ENCODE measurements at places on chromosomes 2 and 18. TPM values are rescaled to one million over a fixed set of nuclear protein-coding genes. Genes with fewer than 3 reads are reported as not detected.
A peak's percentile ranks its signal among the peaks of the same experiment; 100 is the strongest.

The TTN gene
- total RNA-seq, result 0.80 TPM

The TNP1 gene
- not detected for total RNA-seq

The GRP gene
- total RNA-seq, result not detected

The IHH gene
- total RNA-seq, result not detected

The RNF125 gene
- 41.3 TPM for total RNA-seq

GRCh38 chr2:24454294-24454693, 36.8 kb upstream of the NCOA1 start:
- H3K27ac ChIP-seq, result no peak overlapping the region
- no peaks in the 10 kb centered on the region for H3K4me1 ChIP-seq
- H3K27me3 ChIP-seq, result no peaks in the 10 kb centered on the region

- H3K4me1 ChIP-seq, result no peaks in the 10 kb centered on the region
- no peak overlapping the region for H3K27ac ChIP-seq
- no peak overlapping the region for H3K4me3 ChIP-seq
- H3K36me3 ChIP-seq, result no peaks in the 10 kb centered on the region
- DNase-seq, result no peak
- no peaks in the 10 kb centered on the region for H3K27me3 ChIP-seq
Measured at GRCh38 chr2:21096458-21096857, 27.3 kb upstream of the TDRD15 start.

DNA sequence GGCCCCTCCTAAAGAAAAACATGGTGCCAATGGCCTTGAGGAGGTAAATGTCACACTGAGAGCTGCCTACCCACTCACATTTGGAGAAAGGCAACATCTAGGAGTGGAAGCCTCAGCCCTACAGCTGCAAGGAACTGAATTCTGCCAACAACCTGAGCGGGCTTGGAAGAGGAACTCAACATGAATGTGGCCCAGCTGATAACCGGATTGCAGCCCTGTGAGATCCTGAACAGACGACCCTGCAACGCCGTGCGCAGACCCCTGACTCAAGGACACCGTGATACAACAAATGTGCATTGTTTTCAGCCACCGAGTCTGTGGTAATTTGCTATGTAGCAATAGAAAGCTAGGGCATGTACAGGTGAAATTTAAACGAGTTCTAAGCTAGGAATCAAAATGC, 99.4 kb downstream of the MYOM1 start:
- no peaks in the 10 kb centered on the region for H3K27me3 ChIP-seq
- H3K4me3 ChIP-seq, result no peak overlapping the region
- H3K4me1 ChIP-seq, result no peaks in the 10 kb centered on the region
- no peak overlapping the region for H3K27ac ChIP-seq
- no peaks in the 10 kb centered on the region for H3K36me3 ChIP-seq
- DNase-seq, result no peak

DNA sequence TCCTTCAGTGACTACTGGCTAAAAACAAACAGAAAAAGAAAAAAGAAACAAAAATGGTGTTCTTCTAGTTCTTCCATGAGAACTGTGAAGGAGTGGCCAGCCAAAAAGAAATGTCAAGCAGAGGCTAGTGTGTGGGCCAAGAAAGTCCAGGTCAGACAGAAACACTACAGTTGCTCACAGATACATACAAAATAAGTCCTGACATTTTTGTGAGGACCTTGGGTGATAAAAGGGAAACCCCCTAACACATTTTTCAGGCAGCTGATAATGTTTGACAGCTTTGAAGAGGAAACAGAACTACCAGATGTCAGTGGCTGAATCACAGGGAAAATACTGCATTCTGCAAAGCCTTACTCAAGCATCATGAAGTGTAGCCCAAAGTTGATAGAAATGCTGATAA, 28.1 kb downstream of the ARHGAP25 start:
- no peaks in the 10 kb centered on the region for H3K36me3 ChIP-seq
- H3K4me1 ChIP-seq, result peaks cover 98% of the 10 kb centered on the region
- no peak overlapping the region for H3K4me3 ChIP-seq
- H3K27me3 ChIP-seq, result no peaks in the 10 kb centered on the region
- no peak overlapping the region for H3K27ac ChIP-seq

DNA sequence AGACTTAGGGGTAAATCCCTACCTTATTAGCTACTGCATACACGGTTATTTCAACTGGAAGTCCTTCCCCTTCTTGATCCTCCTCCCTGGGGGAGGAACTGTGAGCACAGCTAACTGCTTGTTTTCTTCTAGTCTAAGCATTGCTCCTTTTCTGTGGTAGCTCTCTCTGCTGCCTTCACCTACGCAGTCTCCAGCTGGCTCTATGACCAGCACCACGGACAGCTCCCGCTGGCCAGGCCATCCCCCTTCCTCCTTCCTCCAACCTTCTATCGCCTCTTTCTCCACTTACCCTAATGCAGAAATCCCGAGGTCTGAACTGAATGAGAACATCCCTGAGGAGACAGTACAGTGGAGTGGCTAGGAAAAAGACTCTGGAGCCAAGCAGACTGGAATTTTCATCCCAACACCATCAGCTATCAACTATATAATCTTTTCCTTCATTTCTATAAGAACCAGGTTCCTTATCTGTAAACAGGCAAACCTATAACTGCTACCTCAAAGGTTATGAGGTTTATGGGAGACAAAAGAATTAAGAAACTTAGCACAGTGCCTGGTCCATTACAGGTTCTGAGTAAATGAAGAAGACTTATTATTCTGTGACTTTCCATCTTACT, 4.7 kb upstream of the CFAP65 start:
- DNase-seq, result no peak
- no peaks in the 10 kb centered on the region for H3K36me3 ChIP-seq
- H3K27ac ChIP-seq, result no peak overlapping the region
- peaks cover 7% of the 10 kb centered on the region for H3K27me3 ChIP-seq

DNA sequence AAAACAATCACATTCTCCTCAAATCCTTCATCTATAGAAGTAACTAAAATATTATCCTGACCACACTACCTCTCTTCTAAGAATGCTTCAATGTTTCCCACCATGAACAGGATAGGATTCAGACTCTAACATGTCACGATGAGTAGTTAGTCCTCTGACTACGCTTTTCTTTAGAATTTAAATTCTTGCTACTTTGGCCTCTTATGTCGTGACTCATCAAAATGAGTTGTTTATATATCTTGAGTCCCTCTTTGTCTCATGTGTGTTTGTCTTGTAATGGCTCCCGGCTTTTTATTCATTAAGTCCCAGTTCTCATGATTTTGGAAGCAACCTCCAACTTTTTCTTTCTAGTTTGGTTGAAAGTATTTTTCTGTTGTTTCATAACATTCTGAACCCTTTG, 1289.2 kb downstream of the DSC3 start:
- no peak overlapping the region for H3K27ac ChIP-seq
- H3K4me3 ChIP-seq, result no peak overlapping the region
- no peaks in the 10 kb centered on the region for H3K27me3 ChIP-seq
- H3K36me3 ChIP-seq, result no peaks in the 10 kb centered on the region
- DNase-seq, result no peak

GRCh38 chr2:54572636-54573536, 116.8 kb downstream of the SPTBN1 start:
- no peaks in the 10 kb centered on the region for H3K27me3 ChIP-seq
- peak; percentile 66 for DNase-seq
- H3K4me3 ChIP-seq, result peak overlapping the region; percentile 72
- H3K27ac ChIP-seq, result peak overlapping the region; percentile 84
- H3K36me3 ChIP-seq, result no peaks in the 10 kb centered on the region
- H3K4me1 ChIP-seq, result peaks cover 100% of the 10 kb centered on the region

DNA sequence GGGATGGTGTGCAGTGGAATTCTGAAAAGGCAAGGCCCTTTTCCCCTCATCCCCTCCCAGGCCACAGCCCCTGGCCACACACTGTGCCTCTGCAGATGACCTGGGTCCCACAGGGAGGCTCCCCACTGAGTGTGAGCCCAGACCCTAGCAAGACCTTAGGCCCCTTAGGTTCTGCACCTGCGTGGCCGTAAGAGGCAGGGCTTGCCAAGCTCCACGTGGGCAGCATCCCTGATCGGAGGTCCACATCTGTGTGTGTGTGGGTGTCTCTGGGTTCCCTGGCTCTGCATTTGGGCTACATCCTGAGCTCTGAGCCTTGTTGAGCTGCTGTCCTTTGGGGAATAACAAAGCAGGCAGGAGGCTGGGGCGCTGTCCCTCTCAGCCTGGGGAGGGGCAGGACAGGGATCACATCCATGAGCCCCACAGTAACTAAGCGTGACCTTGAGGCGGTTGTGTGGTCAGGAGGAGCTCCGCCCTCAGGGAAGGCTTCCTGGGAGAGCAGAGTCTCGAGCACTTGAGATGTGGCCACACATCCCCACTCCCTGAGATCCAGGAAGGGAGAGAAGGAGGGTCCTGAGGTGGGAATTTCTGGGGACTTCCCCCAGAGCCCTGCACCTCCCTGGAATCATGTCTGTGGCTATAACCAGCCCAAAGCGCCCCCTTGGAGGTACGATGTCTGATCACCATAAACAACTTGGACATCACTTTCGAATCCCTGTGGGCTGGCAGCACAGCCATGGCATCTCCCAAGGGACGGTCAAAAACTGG, 84.8 kb downstream of the STPG4 start:
- no peak overlapping the region for H3K4me3 ChIP-seq
- no peaks in the 10 kb centered on the region for H3K27me3 ChIP-seq
- peaks cover 34% of the 10 kb centered on the region for H3K4me1 ChIP-seq

DNA sequence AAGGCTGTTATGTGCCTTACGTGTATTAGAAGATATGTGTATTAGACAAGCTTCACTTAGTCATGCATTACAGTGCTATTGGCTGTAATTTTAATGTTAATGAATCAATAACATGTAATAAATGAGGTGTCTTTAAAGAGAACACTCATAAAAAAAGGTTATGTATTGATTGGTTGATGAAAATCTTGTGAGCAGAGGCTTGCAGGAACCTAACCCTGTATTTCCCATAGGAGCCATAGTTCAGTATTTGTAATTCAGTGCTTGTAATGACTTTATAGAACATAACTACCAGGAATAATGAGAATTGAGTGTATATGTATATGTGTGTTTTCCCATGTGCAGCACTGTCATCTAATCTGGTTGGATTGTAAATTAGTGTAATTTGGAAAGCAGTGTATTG, 33.2 kb downstream of the TSN start:
- H3K36me3 ChIP-seq, result no peaks in the 10 kb centered on the region
- no peak for DNase-seq
- peaks cover 5% of the 10 kb centered on the region for H3K27me3 ChIP-seq
- H3K4me3 ChIP-seq, result no peak overlapping the region
- H3K4me1 ChIP-seq, result no peaks in the 10 kb centered on the region

DNA sequence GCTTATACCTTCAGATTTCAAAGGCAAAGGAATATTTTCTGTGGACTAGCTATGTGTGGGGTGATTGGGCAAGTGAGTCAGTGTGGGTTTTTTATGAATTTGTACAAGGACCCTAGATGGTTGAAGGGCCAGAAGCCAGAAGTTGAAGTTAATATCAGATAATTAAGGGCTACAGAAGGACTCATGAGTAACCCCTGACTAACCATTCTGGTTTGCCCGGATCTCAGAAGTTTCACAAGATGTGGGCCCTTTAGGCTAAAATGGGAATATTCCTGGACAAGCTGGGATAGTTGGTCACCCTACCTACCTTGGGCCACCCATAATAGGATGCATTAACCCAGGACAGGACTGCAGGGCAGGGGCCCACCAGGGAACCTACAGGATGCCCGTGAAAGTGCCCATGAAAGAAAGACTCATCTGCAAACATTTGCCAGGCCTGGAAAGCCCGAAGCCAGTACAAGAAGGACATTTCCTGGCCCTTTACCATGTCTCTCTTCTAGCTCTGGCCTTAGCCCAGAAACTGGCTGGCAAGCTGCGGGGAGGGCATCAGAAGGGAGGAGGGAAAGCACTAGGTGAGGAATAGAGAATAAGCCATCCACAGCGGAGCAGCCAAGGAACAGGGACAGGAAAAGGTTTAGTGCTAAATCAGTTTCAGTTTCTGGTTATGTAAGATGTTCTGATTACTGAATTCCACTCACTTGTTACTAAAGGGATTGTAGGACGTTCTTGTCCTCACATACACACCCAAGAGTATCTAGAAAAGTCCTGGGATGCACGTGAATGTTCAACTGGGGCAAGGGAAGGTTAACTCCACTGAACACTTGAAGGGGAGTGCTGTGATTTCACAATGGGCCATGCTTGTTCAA, 33.6 kb downstream of the GCG start:
- no peak overlapping the region for H3K4me3 ChIP-seq
- DNase-seq, result no peak
- no peaks in the 10 kb centered on the region for H3K4me1 ChIP-seq

DNA sequence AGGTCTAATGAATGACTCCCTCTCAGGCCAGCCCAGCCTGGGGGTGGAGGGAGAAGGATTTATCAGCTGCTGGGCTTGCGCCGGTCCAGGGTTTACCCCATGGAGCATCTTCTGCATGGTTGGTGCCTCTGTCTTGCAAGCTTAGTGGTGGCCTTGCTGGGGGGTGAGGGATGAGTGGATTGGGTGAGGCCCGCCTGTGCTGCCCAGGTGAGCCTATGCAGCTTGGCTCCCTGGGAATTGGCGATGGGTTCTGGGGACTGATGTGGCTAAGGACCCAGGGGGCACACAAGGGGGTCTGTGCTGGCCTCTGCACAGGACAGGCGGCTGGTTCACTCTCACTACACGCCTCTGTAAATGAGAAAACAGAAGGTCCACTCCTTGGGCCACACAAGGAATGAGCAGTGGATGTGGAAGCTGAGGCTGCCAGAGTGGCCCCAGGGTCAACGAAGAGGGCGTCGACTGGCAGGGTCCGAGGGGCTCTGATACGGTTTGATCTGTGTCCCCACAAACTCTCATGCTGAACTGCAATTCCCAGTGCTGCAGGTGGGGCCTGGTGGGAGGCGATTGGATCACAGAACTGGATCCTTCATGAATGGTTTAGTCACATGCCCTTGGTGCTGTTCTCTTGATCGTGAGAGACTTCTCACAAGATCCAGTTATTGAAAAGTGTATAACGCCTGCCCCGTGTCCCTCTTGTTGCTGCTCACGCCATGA, 151.6 kb upstream of the HDAC4 start:
- no peak overlapping the region for H3K4me3 ChIP-seq
- H3K27me3 ChIP-seq, result no peaks in the 10 kb centered on the region
- no peaks in the 10 kb centered on the region for H3K36me3 ChIP-seq
- no peak for DNase-seq
- no peak overlapping the region for H3K27ac ChIP-seq

DNA sequence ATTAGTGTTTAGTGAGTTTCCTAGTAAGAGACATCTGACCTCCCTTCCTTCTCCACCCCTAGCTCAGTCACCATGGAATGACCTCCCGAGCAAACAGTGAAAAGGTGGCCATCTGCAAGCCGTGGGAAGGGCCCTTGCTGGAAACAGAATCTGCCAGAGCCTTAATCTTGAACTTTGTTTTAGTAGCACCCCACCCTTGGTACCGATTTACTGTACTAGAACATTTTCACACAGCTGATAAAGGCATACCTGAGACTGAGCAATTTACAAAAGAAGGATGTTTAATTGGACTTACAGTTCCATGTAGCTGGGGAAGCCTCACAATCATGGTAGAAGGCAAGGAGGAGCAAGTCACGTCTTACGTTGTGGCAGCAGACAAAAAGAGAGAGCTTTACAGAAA, 655.8 kb downstream of the TSN start:
- no peaks in the 10 kb centered on the region for H3K4me1 ChIP-seq
- H3K4me3 ChIP-seq, result no peak overlapping the region
- no peak for DNase-seq
- no peaks in the 10 kb centered on the region for H3K27me3 ChIP-seq

DNA sequence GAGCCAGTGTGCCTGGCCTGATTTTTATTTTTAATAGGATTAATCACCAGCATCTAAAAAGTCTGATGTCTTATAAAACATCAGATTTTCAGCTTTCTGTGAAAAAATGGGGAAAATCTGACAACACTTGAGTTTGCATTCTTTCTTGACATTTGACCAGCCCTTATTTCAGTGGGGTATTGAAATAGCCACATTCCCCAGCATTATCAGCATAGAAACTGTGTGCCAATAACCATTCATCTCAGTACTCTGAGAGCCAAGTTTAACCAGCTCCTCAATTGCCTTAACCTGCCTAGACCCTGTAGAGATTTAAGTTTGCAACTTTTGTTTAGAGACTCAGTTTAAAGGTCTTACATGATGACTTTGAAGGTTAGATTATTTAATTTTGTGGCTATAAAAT, 155.0 kb downstream of the CERS6 start:
- H3K4me3 ChIP-seq, result no peak overlapping the region
- H3K27ac ChIP-seq, result no peak overlapping the region
- H3K36me3 ChIP-seq, result no peaks in the 10 kb centered on the region
